ENCODE measurements at places on chromosomes 2 and 18.

DNA sequence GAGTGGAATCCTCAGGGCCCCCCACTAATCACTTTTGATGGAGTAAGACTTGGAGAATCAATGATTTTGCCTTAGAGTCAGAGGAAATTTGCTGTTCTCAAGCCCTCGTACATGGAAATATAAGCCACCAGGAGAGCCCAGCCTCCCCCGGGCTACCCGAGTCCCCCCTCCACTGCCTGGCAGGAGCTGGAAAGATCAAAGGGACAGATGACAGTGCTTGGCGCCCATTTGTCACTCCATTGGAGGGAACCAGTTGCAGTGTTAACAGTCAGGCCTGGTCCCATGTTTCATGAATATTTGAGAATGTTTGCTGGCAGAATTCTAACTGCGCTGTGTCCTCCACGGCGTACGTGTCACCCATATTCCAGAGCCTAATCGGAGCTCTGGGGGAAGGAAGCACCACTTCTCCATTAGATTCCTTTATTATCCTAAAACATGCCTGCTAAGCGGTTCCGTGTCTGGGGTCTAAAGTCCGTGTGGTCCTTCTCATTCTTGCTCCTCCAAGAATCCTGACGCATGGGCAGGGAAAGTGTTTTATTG, 202.4 kb downstream of the KLHL29 start:
- DNase-seq = no peak

- DNase-seq = no peak
Measured at GRCh38 chr2:58197894-58198293, 43.2 kb downstream of the FANCL start.

DNA sequence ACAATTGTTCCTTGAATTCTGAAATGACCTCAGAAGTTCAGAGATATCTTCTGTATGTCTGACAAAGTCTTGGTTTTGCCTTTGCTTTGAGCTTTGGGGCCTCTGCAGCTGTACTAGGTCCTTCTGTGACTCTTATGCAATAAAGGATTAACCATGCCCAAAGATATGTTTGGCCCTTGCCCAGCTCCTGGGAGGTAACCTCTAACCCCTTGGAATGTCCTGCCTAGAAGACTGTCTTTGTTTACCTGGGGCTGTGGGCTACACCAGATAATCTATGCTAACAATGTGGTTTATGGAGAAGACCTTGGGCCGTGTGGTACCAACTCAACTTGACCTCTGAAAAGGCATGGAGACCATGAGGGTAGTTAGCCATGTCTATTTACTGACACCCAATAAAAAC, 140.9 kb upstream of the CAPN13 start:
- no peak for DNase-seq

- DNase-seq = no peak
Measured at GRCh38 chr2:19299032-19299431, 59.4 kb downstream of the OSR1 start.

GRCh38 chr2:206935991-206936842, 3.1 kb upstream of the CPO start:
- DNase-seq = no peak

DNA sequence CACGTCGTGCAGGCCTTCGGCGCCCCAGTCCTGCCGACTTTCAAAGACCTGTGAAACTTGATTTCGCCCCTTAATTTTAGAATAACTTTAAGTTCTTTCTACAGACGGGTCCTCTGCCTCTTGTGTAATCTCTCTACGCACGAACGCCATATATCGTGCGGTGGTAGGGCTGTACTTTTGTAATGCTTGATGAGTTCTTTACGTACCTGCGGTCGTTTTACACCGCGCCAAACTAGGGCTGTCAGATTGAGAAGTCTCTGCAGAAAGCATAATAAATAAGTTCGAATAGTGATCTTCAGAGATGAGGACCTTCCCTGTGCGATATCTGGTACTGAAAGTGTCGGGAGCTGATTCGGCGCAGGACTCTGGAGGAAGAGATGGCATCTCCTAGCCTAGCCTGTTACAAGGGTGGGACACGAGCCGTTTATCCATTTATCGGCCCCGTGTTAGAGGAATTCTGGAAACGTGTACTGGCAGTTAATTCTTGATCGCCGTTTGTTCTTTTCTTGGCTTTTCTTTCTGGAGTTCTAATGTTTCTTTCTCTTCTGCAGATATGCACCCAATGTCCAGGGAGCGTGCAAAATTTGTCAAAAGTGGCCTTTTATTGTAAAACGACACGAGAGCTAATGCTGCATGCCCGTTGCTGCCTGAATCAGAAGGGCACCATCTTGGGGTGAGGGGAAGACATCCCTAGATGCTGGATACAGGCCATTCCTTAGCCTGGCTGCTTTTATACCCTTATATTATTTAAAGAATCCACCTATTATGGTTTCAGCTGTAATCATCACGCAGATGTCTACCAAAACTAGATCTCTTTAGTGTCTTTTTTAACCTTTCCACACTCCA, 781 bp upstream of the SLC5A6 start:
- DNase-seq = no peak

DNA sequence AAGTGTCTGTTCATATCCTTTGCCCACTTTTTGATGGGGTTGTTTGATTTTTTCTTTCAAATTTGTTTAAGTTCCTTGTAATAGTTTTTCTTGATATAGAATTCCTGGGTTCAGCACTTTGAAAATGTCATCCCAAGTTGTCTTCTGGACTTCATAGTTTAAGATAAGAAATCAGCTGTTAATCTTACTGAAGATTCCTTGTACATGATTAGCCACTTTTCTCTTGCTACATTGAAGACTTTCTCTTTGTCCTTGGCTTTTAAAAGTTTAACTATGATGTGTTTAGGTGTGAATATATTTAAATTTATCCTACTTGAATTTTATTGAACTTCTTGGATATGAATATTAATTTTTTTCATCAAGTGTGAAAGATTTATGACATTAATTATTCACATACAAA, 387.2 kb upstream of the CWC22 start:
- DNase-seq = no peak

GRCh38 chr2:126930970-126931590, 32.4 kb downstream of the TEX51 start:
- DNase-seq = no peak

DNA sequence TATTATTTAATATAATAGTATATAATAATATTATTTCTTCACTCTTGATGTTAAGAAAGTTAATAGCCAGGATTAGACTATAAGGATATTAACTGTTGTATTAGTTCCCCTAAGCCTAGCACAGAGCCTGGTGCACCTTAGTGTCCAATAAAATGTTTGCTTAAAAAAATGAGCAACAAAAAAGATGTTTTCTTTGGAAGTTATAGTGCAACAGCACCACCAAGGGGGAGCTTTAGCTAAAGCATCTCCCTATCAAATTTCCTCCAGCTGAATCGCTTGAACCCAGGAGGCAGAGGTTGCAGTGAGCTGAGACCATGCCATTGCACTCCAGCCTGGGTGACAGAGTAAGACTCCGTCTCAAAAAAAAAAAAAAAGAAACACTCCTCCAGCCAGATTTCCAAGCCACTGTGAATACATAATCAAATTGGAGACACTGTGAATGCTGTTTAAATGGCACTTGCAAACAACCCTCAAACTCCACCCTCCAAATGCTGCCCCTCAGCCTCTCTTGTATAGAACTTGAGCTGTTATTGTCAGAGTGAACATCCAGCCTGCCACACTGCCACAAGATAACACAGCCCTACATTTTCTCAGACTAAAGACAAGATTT, 221.9 kb downstream of the DYM start:
- DNase-seq = no peak

DNA sequence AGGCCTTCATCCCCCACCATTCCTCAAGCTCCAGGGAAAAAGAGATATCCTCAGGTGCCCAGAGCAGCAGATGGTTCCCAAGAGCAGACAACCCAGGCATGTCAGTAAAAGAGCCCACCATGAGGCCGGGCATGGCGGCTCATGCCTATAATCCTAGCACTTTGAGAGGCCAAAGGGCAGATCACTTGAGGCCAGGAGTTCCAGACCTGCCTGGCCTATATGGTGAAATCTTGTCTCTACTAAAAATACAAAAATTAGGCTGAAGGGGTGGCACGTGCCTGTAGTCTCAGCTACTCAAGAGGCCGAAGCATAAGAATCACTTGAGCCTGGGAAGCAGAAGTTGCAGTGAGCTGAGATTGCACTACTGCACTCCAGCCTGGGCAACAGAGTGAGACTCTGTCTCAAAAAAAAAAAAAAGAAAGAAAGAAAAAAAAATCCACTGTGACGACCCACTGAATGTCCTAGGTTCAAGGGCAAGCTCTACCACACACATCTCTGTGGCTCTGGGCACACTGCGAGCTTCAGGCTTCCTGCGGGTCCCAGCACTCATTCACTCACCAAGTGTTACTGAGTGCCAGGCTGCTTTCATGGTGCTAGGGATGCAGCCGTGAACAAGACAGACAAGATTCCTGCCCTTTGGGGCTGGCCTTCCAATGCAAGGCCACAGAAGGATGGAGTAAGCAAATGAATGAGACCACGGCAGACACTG, 6.5 kb upstream of the DUSP2 start:
- no peak for DNase-seq

- DNase-seq = no peak
Measured at GRCh38 chr2:221461901-221462300, 110.2 kb downstream of the EPHA4 start.

DNA sequence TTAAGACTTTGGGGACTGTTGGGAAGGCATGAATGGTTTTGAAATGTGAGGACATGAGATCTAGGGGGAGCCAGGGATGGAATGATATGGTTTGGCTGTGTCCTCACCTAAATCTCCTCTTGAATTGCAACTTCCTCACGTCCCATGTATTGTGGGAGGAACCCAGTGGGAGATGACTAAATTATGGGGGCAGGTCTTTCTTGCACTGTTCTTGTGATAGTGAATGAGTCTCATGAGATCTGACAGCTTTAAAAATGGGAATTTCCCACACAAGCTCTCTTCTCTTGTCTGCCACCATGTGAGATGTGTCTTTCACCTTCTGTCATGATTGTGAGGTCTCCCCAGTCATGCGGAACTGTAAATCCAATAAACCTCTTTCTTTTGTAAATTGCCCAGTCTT, 11.5 kb upstream of the MBP start:
- no peak for DNase-seq

All from NCI-H187 treated with DMSO at 0.1 percent for 48 hours (cell line).